ENCODE measurements at places on chromosomes 11 and 22.
A peak's percentile ranks its signal among the peaks of the same experiment; 100 is the strongest.

GRCh38 chr11:113506893-113507292 is 31.7 kb upstream of the DRD2 start:
- no peak for DNase-seq

DNA sequence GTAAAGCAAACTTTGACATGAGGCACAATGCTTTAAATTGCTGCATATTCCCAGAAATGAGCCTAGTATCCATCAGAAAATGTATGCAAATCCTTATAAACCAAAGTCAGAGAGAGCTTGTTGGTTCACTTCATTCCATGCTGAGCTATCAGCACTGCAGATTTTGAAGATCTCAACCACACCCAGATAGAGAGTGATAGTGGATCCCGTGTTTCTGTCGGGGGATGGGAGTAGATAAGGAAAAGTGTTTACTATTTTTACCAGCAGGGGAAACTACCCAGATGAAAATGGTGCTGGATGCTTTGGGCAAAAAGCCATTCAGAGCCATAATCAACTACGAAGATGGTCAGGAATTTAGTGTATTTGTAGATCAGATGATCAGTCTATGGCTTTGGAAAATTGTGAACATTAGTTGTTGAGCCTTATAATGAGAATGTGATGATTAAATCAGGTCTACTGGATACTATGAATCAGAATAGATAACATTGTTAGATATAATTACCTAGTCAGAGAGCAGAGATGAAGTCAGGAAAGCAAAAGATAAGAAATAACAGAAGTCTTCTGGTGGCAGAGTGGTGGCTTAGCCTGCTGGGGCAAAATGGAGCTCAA is 10.8 kb downstream of the OR51B6 start:
- DNase-seq, result no peak

- DNase-seq, result no peak
Measured at GRCh38 chr22:19457828-19458428, 10.4 kb upstream of the C22orf39 start.

- no peak for DNase-seq
Measured at GRCh38 chr11:101470881-101471520, 112.8 kb downstream of the TRPC6 start.

DNA sequence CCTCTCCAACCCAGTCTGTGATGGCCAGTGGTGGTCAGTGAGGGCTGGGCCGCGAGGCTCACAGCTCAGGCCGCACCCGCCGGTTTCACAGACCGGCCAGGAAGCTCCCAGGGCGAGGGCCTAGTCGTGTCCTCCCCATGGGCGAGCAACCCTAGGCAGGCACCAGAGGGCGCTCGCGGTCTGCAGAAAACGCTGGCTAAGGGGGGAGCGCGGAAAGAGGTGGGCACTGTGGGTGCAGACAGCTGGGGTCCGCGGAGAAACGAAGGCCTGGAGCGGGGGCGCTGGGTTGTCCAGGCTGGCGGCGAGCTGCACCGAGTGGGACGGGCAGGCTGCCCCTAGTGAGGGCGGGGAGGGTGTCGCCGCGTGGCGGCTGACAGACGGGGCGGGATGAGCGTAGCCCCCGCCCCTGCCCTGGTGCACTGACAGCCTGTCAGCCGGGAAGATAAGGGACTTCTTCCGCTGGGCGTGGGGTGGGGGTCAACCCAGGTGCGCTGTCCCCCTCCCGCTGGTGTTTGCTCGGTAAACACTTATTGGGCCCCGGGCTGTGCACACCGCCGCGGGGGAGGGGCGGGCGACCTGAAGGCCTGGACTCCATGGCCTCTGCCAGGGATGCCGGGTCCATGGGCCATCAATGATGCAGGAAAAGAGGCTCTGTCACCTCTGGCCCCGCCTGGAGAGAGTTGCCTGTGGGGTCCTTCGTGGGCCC is 7.5 kb downstream of the GP1BB start:
- DNase-seq, result peak; percentile 78

DNA sequence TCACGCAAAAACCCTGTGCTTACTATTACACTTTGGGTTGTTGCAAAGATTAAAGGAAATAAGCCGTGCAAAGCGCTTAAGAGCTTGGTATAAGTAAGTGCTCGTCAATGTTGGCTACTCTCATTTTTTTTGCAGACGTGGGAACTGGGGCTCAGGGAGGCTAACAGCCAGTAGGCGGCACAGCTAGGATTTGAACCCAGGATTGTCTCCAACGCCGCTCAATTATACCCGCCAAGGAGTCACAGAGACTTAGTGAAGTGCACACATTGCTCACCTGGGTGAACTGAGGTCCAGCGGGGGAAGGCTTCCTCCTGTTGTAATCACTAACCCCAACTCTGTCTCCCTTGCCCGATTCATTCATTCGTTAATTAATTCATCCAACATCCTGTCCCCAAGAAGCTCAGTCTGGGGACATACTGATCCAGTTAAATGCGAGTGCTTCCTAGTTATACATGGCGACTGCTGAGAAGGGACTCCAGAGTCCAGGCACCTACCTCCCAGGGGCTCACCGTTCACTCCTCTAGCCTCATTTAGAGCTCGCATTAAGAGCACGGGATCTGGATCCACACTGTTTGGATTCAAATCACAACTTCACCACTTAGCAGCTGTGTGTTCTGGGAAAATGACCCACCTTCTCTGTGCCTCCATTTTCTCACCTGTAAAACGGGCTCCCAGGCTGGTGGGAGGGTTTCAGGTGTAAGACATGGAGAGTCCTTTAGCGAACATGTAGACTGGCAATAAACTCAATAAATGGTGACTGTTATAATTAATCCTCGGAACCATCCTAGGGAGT is 838 bp upstream of the MTFP1 start:
- DNase-seq, result no peak

GRCh38 chr11:111447112-111447471 is 65.1 kb downstream of the BTG4 start:
- DNase-seq, result no peak

DNA sequence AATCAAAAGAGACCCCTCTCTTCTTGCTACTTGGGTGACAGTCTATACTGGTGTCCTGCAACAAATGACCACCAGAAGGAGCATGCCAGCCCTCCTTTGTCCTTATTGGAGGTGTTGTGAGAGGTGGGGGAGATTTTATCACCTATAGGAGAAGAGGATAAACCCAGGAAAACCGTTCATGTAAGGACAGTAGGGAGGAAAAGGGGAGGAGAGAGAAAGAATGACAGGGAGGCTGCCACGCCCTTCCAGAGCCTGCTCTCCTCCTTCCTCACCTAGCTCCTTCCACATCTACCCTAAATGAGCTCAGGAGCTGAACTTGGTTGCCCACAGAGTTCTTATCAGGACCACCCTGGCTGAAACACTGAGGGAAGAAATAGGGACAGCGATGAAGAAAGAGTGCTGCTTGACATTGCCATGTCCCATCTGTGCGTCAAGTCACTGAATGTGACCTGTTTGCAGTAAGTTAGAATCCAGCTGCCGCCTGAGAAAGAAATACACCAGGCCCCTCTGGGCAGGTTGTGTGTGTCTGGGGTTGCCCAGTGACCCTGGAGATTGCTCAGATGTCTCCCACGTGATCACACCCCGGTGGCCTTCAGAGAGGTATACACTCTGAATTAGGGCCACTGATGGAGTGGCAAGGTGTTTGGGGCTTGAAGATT is 40.4 kb upstream of the ETS1 start:
- DNase-seq, result no peak

GRCh38 chr11:59183771-59184170 is 11.8 kb downstream of the DTX4 start:
- DNase-seq, result no peak

DNA sequence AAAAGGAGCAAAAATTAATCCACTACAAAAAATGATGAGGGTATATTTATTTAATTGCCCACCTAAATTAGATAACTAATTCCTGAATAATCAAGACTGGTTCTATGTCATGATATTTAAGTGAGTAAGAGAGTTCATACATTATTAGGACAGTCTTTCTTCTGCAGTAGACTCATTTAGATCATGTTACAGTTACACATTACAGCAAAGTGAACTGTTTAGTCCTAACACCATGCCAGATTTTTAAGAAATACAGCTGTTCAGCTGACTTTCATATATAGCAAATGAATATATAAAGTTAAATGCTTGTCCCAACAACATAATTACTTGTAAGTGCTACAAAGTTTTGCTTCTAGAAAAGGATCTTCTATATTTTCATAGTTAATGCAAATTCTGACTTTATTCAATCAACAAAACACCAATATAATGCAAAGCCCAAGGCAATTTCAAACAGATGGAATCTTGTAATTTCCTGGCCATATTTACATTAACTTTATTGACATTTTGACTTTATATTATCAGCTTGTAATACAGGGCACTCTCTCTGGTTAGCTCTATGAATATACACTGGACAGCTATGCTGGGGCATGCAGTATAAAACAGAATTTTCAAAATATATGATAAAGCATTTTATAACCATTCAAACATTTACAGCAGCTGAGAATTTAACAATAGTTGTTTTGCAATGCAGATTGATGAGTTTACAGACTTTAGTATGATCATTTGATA is 45.7 kb upstream of the TP53AIP1 start:
- DNase-seq, result no peak

- no peak for DNase-seq
Measured at GRCh38 chr11:23976426-23976825, 520.4 kb upstream of the LUZP2 start.

DNA sequence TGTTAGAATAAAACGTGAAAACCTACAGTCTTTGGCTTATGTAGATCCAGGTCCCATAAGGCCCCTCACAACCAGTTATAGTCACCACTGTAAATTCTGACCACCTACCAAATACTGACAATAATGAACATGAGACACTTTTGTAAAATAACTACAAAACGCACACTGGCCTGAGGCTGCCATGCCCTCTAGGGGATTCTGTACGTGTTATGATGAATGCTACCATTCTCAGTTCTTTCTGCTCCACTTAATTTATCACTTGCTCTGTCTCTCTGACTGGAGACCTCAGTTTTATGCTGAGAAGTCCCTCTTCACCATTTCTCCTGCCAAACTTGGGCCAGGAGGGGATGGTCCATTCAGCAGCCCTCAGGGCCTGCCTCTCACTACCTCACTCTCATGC is 18.7 kb upstream of the TMPRSS5 start:
- no peak for DNase-seq

DNA sequence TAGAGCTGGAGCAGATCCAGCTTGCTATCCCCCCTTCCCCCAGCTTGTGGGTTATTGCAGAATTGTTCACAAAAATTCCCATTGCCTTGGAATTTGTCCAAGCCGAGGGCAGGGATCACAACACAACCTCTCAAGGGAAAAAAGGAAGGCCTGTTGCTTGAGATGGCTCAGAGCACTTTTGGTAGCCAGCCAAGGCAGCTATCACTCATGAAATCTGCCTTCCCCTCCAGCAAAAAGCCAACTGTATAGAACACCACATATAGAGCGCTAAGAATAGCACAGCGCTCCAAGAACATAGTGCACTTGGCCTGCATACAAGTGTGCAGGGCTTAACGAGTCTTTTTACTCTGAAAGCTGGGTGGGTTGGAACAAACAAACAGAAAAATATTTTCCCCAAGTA is 46.2 kb downstream of the FAM83F start:
- DNase-seq, result no peak

GRCh38 chr22:29306175-29306834 is at the start of gene GAS2L1:
GAS2L1 (plus strand) TSS chr22:29306650; CDS start chr22:29308106, 1,456 bp downstream.
- DNase-seq, result peak; percentile 68

DNA sequence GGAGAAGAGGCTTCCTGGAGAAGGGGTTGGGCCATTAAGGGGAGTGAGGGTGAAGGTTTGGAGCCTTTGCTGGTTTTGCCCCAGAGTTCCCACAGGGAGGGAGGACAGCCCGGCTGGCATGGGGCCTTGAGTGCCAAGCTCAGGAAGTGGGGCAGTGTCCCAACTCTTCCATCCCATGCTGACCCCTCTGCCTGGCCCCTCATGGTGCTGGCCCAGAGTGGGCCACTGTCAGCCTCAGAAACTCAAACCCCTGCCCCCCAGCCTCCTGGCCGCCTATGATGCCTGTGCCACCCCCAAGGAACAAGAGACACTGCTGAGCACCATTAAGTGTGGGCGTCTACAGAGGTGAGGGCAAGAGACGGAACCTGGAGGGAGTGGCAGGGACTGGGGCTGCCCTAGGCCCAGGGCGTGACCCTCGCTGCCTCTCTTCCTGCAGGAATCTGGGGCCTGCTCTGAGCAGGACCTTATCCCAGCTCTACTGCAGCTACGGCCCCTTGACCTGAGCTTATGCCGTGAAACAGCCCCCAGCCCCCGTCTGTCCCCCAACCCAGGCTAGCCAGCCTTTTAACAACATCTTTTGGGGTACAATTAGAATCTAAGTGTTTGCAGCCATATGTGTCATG is 5.4 kb downstream of the MUS81 start:
- no peak for DNase-seq

DNA sequence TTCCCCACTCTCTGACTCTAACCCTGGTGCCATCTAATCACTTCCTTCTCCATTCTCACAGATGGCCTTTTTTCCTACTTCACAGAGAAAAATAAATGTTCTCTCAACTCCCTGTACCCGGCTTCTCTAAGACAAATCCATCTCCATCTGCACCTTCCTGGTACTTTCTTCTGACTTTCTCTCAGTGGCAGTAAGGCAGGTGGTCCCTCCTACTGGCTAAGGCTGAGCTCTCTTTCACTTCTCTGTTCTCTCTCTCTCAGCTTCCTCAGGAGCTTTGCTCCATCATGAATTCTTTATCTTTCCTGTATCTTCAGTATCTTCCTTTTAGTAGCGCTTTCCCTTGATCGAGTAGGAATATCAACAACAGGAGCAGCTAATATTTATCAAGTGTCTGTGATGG is 421.6 kb downstream of the TMEM135 start:
- DNase-seq, result no peak

DNA sequence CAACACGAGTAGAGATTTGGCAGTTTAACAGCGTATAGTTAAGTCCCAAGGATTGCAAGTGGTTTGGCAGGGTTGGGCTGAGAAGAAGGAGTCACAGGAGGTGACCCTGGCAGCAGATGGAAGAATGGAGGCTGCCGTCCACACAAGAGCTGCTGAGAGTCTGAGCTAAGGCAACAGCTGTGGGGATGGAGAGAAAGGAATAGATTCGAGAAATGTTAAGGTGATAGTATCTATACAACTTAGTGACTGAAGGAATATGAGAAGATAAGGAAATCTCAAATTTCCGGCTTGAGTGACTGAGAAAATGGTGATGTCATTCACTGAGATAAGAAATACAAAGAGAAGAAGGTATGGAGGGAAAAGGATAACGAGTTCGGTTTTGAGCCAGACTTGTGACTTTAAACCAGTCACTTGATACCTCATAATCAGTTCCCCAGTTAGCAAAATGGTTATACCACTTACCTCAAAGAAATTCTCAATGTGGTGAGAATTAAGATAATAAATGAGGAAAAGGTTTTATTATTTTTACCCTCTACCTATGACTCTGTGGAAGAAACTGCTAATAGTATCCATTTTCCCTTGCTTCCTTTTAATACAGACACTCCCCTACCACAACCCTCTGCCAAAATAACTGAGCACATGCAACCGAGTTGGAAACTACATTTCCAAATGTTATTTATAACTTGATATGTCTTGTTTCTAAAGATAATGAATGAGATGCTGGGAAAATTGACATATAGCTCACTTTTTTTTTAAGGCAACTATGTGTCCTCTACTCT is 30.7 kb downstream of the FAM168A start:
- DNase-seq, result no peak
